ENCODE measurements at places on chromosomes 2 and 18.

- DNase-seq: no peak
Observed at GRCh38 chr2:30486655-30487054, 39.6 kb downstream of the LCLAT1 start.

DNA sequence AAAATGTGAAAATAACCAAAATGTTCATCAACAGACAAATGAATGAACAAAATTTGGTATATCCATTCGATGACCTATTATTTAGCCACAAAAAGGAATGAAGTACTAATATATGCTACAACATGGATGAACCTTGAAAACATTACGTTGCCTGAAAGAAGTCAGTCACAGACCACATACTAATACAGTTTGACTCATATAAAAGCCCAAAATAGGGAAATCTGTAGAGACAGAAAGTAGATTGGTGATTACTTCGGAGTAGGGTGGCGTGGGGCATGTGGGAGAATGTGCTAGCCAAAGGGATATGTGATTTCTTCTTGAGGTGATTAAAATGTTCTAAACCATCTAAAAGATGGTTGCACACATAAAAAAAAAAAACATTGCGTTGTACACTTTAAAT, 44.2 kb upstream of the PPM1B start:
- DNase-seq: no peak

GRCh38 chr2:67318993-67319481, 78.1 kb upstream of the ETAA1 start:
- no peak for DNase-seq

DNA sequence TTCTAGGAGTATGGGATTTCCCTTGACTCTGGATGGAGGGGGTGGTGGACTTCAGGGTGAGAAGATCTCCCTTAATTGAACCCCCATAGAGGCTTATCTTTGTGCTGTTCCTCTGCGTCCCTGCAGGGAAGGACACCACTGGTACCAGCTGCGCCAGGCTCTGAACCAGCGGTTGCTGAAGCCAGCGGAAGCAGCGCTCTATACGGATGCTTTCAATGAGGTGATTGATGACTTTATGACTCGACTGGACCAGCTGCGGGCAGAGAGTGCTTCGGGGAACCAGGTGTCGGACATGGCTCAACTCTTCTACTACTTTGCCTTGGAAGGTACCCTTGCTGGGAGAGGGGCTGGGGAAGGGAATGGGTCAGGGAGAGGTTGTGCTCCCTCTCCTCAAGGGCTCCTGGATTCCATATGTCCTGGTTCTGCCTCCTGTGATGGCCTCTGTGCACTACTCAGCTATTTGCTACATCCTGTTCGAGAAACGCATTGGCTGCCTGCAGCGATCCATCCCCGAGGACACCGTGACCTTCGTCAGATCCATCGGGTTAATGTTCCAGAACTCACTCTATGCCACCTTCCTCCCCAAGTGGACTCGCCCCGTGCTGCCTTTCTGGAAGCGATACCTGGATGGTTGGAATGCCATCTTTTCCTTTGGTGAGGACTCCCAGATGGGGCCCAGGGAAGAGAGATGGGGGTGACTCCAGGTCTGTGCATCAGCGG, 19.3 kb downstream of the PRKAG3 start:
- no peak for DNase-seq

DNA sequence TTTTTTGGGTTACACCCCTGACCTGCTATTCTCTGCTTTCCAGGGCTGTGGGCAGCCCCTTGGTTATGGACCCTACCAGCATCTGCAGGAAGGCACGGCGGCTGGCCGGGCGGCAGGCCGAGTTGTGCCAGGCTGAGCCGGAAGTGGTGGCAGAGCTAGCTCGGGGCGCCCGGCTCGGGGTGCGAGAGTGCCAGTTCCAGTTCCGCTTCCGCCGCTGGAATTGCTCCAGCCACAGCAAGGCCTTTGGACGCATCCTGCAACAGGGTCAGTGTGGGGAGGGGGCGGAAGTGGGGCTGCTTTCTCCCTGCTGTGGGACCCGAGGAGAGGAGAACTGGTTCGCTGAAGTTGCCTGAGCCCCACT, 9.7 kb upstream of the WNT10A start:
- no peak for DNase-seq

- no peak for DNase-seq
Observed at GRCh38 chr2:140600116-140600515, 1530.7 kb downstream of the LRP1B start.

DNA sequence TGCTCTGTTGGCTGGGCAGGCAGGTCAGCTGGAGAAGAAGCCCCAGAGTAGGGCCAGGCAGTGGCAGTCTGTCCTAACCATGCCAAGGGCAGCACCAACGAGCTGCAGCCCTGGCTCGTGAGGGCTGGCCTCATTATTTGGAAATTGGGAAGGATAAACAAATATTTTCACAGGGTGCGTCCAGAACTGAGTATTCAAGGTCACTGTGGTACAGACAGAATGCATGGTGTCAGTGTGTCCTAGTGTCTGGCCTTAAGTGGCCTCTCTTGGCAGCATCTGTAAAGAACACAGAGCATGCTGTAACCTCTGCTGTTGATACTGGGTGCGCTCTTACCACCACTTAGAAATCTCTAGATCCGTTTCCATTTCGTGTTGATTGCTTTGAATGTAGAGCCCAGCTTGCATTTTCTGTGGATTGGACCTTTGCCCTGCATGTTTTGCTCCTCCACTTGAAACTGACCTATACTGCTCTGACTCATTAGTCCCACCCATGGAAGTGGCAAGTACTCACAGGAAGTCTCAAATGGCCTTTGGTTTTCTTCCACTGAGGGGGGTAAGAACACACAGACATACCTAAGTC, 88.2 kb downstream of the GREB1L start:
- DNase-seq: peak; percentile 63

- DNase-seq: no peak
Observed at GRCh38 chr2:109231996-109232705, 103.1 kb downstream of the SH3RF3 start.

DNA sequence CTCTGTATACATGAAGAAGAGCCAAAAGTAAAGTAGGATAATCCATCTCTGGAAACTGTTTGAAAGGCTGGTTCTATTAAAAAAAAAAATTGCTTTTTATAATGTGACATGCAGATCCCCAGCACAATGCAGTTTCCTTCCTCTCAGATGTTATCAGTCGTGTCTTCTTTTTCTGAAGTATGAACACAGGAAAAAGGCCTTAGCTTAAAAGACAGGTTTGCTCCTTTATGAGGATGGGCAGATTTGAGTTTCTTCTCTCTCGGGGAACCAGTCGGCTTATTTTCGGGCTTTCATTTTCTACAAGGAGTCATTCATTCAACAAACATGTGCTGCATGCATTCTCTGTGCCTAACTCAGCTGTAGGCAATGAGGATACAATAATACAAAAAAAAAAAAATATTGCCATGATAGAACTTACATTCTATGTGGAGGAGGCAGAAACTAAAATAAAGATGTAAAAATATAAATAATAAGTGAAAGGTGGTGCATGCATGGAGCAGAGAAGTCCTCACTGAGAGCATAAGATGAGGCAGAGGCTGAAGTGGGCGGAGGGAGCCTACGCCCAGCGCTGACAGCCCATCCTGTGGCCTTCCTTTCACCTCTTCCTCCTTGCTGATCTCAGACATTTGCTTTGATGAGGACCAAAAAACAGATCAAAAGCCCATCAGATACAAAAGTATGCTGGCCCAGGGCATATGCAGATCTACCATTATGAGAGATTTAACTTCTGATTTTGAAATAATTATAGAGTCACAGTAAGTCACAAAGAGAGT, at the start of gene CD226:
CD226 (minus strand) TSS at position 513 of the 773 bp plus-strand sequence; CDS start at position 46, 467 bp downstream.
- DNase-seq: no peak

GRCh38 chr2:240170354-240170735, 29.9 kb upstream of the OTOS start:
- no peak for DNase-seq

DNA sequence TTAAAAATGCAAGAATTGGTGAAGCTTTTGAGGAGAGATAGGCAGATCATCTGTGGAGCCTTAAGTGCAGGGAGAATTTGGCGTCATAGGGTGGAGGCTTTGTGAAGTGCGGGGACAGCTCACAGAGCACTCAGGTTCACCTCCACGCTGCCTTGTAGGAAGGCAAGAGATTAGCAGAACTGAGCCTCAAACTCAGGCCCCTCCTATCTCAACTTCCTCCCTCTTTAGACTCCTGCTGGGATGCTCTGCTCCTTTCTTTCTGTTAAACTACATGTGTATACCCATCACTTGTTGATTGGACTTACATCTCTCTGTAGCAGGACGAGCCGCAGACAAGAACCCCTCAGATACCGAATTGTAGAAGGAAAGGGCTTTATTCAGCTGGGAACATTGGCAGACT, 422.2 kb downstream of the SETBP1 start:
- no peak for DNase-seq

- no peak for DNase-seq
Observed at GRCh38 chr2:85239102-85239501, 88.7 kb downstream of the TGOLN2 start.

DNA sequence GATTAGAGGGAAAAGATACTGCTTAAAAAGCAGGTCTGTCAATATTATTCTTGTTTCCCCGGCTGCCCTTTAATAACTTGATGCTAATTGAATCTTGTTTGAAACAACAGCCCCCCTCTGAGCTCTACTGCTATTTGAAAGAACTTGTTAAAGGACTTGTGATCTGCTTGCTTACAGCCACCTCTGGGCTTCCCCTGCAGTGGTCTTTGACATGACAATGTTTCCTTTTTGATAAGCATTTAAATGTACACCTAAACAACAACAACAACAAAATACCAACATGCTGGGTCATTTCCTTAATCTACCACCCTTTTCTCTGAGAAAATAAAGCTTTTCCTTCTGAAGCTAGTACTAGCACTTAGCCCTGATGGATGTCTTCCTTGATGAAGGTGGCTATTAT, 3.9 kb downstream of the HOXD1 start:
- no peak for DNase-seq

DNA sequence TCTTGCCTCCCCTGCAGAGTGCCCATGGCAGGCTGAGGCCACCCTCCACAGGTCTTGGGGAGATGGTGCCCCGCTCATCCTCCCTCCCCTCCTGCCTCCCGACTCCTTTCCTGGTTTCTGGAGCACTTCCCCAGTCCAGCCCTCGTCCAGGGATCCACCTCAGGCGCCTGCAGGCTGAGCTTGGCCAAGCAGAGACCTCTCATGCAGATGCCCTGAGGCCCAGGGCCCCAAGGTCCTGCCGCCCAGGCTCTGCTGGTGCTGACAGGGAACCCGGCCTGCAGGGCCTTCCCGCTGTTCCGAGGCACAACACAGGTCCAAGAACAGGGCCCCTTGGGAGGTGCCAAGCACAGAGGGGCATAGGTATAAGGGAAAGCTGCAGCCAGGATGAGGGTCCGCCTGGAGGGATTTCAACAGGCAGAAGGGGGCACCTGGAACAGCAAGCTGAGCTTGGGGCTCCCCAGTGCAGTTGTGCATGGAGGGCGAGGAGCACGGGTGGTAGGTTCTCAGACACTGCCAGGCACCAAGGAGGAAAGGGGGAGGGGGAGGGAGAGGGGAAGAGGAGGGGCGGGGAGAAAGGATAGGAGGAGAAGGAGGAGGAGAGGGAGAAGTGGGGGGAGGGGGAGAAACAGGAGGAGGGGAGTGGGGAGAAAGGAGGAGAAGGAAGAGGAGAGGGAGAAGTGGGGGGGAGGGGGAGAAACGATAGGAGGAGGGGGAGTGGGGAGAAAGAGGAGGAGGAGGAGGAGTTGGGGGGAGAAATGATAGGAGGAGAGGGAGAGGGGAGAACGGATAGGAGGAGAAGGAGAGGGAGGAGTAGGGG, 1.2 kb upstream of the ANO7 start:
- no peak for DNase-seq

DNA sequence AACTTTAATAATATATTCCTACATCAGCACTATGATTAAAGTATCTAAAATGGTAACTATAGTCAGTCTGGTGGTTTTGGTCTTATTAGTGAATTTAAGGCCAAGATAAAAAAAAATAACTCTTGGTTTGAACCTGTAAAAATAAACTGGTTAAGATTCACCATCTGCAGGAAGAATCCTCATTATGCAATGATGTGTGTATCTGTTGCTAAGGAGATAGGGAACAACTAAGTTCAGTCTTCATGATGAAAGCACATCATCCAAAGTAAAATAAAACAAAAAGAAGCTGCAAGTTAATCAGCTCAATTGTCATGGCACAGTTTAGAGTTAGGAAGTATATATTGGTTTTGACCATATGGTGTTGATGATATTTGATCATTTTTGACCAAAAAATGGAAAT, 466.0 kb downstream of the NYAP2 start:
- DNase-seq: no peak

DNA sequence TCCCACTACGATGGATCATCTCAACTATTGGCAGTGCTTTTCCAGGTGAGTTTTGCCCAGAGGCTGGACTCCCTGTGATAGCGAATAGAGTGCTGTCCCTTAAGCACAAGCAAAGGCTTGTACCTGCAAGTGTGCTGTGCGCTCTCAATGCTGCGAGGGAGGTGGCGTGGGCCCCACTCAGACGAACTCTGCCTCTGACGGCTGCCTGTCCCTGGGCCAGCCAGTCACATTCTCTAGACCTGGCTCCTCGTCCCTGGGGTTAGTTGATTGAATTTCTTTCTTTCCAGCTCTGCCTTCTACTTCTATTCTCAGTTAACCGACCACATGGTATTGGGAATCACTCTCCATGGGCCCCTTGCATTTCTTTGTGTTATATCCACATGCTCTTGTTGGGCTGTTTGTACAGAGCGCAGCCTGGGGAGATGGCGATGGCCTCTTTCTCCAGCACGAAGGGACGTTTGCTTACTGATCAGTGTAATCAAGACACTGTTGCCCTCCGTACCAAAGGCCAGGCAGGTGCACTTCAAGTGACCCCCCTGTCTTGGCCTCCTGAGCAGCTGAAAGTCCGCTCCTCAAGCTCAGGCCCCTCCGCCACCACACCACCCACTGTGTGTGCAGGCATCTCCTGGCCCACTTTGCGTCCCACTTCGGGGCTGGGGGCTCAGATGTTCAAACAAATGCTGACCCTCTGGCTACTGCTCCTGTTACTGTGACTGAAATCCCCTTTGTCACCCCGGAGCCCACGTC, 151.3 kb downstream of the ZNF236 start:
- peak; percentile 44 for DNase-seq

- DNase-seq: no peak
Observed at GRCh38 chr18:23847321-23847986, 158.2 kb downstream of the LAMA3 start.

DNA sequence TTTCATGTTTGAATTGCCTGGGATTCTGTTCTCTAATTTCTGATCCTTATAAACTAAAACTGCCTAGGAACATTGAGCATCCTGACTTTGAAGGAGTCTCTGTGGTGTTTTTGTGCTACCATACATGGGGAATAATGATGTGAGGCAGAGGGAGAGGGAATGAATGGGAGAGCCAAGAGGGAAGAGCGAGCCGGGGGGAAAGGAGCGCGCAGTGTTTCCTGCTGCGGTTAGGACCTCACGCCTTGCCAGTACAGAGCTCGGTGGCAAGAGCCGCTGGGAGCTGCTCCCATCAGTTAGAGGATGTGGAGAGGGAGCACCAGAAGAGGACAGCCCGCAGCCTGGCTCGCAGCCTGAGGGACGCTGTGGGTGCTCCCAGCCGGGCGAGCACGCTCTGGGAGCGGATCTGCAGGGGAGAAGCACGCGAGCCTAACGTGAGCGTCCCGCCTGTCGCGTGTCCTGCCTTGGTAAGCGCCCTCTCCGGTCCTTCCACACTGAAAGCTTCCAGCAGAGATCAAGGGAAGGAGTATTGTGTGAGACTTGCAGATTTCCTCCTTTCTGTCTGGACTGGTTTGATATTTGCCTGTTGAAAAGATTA, 114.7 kb downstream of the FAM210A start:
- no peak for DNase-seq
